ENCODE measurements at places on chromosomes 1 and 21.

GRCh38 chr1:63612564-63612963 lies 19.4 kb downstream of the PGM1 start:
- DNase-seq = no peak

- DNase-seq = no peak
These were observed 413.9 kb downstream of the LRRIQ3 start for GRCh38 chr1:73784026-73784425.

DNA sequence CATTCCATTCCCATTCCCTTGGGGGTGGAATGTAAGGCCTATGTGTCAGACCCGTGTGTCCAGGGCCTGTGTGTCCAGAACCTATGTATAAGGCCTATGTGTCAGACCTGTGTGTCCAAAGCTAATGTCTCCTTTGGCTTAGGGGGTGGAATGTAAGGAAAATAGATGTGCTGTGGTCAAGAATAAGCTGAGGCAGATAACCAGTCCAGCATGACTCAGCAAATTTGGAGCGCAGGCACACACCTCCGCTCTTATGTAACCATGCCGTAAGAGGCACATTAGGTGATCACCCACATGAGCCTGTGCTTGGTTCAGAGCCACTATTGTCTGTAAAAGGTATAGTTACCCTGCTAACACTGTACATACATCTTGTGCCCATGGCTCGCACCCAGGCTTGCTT lies 150.8 kb upstream of the SGIP1 start:
- no peak for DNase-seq

DNA sequence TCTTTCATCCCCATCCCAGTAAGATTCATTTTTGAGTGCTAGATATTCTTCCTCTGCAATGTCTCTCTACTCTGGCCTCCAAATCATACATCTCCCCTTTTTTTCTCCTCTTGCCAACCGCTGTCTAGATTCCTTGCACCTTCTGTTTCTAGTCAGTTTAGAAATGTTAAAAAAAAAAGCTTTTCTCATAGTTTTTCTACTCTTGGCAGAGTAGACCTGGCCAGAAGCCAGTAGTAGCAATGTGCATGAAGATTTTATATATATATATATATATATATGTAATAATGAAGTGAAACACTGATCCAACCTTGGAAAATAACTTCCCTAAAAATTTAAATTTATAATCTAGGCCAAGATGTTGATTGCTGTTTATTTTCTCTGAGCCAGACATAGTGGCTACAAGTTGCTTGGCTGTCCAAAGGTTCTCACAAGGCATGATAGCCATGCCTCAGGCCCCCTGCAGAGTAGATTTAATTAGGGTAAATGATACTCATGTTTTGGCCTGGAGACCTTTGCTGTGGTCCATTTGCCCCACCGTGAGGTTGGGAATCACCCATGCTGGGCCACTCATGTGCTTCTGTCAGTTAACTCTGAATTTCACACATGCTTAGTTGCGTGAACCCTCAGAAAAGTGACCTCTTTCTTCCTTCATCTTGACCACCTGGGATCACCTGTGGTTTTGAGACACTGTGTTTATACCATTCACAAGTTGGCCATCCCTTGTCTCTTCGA lies 103.4 kb upstream of the KCNE2 start:
- DNase-seq = no peak

GRCh38 chr1:11571906-11572616 lies 82.2 kb downstream of the FBXO2 start:
- DNase-seq = no peak

DNA sequence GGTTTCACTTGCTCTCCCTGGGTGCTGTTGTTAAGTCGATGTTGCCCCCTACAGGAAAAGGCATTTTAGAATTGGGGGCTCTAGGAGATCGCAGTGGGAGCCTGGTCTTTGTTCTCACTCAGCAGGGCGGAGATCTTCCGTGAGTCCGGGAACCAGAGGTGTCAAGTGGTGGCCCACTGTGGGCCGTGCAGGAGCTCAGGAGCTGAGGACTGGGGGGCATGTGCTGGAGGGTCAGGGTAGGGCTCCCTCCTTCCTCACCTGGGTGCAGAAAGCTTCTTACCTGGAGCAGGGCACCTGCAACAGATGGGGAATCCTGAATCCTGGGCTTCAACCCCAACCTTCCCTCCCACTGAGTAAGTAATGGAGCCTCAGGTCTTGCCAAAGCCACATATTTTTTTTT lies 392.7 kb downstream of the NPHP4 start:
- DNase-seq = no peak

All from right hindlimb (tissue), 1 donor.